ENCODE measurements at places on chromosomes 13 and 19.

- no peak for DNase-seq
These were observed 54.2 kb downstream of the CCNE1 start for GRCh38 chr19:29866011-29866410.

DNA sequence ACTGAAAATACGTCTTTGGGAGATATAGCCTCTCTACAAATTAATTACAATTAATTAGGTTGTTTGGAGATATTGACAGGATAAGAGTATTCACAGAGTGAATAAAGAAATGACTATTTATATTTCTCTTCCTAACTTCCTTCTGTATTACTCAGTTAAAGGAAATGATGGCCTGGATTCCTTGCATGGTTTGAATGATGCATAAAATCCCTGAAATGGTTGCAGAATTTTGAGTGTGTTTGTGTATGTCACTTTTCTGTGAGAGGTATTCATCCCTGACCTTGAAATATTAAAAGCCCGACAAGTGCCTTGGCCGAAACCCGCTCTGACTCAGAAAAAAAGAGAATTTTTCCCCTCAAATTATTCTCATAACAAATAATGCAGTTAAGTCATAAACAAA, 90.0 kb downstream of the PDS5B start:
- no peak for DNase-seq

DNA sequence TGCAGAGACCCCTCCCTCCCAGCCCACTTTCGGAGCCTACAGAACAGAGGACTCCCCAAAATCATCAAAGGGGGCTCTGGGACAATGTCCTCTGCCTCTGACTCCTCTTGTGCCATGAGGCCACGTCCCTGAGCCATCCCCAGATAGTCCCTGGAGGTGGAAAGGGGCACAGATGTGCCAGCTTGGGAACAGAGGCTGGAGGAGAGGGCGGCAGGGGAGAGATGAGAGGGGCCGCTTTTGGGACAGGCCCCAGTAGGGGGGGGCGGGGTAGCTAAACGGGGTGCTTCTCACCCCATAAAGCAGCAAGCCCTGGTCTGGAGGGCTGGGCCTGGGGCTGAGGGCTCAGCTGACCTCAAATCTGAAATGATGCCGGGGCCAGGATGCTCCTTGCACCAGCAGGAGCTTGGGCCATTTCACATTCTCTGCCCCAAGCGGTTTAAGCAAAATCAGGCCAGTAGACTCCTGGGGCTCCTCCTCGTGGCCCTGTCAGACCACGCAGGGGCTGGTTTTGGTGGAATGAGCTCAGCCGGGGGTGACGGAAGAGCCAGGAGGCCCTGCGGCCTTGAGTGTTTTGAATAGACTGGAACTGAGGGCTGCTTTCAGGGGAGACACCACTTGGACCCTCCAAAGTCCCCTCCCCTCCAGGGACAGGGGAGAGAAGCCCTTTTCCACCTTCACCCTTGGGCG, 27.1 kb downstream of the ONECUT3 start:
- peak; percentile 37 for DNase-seq

DNA sequence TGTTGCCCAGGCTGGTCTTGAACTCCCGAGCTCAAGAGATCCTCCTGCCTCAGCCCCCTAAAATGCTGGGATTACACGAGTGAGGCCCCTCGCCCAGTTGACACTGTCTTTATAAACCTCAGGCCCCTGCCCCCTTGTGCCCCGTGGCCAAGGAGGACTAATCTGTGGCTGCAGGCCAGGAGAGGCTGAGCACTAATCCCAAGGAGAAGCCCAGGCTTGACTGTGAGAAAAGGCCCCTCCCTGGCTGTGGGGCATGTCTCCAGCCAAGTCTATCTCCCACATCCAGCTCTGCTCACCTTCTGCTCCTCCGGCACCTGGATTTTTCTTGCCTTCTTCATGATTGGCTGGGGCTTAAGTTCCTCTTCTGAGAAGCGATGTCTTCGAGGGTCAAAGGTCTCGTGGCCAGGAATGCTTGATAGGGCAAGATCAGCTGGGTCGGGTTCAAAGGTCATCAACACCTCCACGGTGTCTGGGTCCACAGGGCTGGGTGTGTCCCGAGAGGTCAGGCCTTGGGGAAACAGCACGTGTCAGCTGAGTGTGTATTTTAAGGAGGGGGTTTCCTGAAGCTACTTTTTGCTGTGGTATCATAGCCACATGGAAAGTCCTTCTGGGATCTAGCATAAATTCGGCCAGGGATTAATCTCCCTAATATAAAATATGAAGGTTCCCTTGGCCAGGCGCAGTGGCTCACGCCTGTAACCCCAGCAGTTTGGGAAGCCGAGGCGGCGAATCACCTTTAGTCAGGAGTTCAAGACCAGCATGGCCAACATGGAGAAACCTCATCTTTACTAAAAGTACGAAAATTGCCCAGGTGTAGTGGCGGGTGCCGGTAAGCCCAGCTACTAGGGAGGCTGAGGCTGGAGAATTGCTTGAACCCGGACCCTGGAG, 3.8 kb downstream of the DBP start:
- no peak for DNase-seq

DNA sequence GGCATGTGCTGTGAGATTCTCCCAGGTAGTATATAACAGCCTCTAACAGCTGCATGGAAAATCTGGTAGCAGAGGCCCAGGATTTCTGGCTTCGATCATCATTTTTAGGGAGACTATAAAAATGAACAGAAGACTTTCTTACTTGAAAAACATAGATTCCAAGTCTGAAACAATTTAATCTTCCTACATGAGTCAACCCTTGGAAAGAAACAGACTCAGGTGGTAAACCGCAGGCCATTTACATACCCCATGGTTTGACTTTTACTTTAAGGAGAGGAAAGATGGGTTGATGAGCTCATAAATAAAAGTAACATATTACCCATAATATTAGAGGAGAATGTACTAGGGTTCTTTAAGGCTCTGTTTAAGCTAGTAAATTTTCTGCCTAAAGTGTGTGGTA, 121.6 kb downstream of the CYSLTR2 start:
- no peak for DNase-seq

DNA sequence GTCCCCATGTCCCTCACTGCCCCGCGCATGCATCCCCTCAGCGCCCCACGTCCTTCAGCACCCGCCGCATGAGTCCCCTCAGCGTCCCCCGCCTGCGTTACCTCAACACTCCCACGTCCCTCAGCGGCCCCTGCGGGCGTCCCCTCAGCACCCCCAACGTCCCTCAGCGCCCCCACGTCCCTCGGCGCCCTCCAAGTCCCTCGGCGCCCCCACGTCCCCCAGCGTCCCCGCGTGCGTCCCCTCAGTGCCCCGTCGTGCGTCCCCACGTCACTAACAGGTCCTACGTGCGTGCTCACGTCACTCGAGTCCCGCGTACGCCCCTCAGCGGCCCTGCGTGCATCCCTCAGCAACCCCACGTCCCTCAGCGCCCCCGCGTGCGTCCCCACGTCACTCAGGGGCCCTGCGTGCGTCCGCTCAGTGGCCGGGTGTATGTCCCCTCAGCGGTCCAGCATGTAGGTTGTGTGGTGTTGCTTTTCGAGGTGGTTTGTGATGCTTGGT, 19.5 kb upstream of the GAS6 start:
- no peak for DNase-seq

DNA sequence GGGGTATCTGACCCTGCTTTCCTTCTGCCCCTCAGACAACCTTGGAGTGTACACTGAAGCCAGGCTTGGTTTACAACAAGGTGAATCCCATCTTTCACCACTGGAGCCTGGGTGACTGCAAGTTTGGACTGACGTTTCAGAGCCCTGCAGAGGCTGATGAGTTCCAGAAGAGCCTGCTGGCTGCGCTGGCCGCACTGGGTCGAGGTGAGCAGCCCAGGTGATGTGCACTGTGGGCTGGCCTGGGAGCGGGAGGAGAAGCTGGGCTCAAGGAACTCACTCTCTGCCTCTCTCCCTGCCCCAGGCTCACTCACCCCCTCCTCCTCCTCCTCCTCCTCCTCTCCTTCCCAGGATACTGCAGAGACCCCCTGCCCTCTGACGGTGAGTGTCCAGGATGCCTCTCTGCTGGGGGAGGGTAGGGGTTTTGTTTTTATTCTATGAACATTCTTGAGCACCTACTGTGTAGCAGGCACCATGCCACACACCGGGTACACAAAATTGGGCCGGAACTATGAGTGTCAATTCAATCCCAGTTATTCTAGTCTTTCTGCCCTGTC, 3.5 kb downstream of the SPRED3 start:
- DNase-seq: no peak

- DNase-seq: peak; percentile 31
These were observed 55.2 kb downstream of the STARD13 start for GRCh38 chr13:33230178-33230881.

- no peak for DNase-seq
These were observed 2494.9 kb upstream of the PCDH20 start for GRCh38 chr13:63910511-63910910.

DNA sequence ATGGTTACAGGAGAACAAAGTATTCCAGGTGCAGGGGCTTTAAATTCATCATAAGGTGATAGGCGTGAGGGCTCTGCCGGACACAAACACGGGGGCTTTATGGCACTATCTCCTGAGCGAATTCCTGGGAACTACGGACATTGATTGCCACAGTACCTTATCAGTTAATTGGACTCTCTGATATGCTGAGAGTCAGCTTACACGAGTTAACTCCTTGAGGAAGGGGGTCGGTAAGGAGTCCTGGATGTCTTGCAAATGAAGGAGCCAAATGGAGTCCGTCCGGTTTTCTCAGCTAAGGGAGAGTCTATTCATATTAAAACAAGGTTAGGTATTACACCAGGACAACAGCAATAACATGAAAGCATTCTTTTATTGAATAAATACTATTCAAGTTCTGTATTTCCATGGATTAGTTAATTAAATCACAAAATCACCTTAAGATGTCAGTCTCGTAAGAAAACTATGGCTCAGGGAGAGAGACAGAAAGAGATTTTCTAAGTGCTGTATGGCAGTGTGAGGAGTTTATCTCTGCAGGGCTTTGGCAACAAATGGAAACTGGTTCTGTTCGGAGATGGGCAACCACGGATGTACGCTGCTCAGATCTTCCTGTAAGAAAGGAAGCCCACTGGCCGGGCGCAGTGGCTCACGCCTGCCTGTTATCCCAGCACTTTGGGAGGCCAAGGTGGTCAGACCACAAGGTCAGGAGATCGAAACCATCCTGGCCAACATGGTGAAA, 26.2 kb upstream of the HIF3A start:
- DNase-seq: no peak
